Neural crest cell (in vitro differentiated cells): ENCODE measurements at places on chromosomes 1 and 21. TPM values are rescaled to one million over a fixed set of nuclear protein-coding genes. Genes with fewer than 3 reads are reported as not detected.

The SASS6 gene
- total RNA-seq, result 14.9 and 15.2 TPM in 2 replicates

The IRF6 gene
- 0.05 TPM in 1 of 2 replicates, not detected in the other for total RNA-seq

The RAD54L gene
- 54.2 and 55.8 TPM in 2 replicates for total RNA-seq

The TTC22 gene
- total RNA-seq, result not detected in 2 replicates

The PHLDA3 gene
- total RNA-seq, result 10.7 and 12.6 TPM in 2 replicates
